ENCODE measurements at places on chromosomes 6 and 20.

- DNase-seq = no peak
Observed at GRCh38 chr6:136786658-136787057, 5.6 kb downstream of the MAP3K5 start.

DNA sequence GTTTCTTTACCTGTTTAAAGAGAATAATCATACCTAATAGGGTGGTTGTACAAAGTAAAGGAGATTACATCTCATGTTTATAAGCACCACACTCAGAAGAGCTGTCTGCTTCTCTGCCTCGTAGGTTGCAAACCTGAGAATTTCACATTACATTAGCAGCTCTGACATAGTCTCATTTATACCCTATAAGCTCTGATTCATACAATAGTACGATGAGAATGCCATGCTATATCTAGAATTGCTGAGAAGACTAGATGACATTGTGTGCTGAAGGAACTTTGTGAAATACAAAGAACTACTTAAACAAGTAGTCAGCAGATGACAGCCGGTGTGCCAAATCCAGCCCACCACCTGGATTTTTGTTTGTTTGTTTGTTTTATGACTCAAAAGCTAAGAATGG lies 121.2 kb downstream of the ADAT2 start:
- no peak for DNase-seq

DNA sequence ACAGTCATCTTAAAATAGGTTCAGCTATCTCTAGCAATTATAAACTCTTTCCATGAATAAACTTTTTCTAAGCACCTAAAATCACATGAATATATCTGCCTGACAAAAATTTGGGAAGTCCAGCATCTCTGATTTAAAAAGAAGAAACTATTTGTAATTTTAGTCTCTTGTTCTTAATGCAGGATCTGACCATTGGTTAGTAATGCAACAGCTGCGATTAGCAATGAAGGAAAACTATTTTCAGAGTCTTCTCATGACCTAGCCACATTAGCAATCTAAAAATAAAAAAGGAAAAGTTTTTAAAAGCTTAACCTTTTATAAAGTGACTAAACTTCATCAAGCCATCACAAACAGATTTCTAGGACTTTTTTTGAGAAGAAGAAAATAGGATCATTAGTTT lies 97.5 kb downstream of the PTPRK start:
- DNase-seq = peak; percentile 35

GRCh38 chr6:83868639-83869038 lies 9.2 kb downstream of the CYB5R4 start:
- no peak for DNase-seq

DNA sequence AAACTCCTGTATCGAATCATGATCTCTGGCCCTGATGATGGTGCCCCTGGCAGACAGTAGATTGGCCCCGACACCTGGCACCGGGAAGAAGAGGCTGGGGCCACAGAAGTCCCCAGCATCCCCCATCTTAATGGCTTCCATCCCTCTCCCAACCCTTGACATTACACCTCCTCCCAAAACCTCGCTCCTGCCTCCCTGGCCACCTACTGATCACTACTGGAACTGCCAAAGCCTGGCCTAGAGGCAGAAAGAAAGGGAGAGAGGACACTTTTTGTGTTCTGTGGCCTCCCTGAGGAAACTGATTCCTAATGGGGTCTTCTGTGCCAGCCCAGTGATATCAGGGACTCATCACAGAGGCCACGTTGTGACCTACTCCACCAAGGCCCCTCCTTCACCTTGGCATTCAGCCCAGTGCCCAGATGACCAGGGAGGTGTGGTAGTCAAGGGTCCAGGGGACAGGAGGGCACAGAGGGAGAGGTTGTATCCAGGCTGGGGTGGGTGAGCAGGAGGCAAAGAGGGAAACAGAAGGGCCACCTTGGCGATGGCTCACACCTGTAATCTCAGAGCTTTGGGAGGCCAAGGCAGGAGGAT lies 6.1 kb downstream of the C20orf173 start:
- DNase-seq = no peak
